ENCODE measurements at places on chromosomes 13 and 19.
A peak's percentile ranks its signal among the peaks of the same experiment; 100 is the strongest.

- no peak for DNase-seq
Observed at GRCh38 chr19:41095703-41096102, 7.5 kb downstream of the CYP2A13 start.

GRCh38 chr19:14072535-14073260, at the start of gene MISP3:
Gene MISP3 (plus strand): TSS chr19:14072786. CDS start chr19:14073310, 524 bp downstream.
- DNase-seq: no peak

- DNase-seq: no peak
Observed at GRCh38 chr19:2653710-2654707, 48.5 kb downstream of the GNG7 start.

GRCh38 chr19:58067240-58067912, 8.3 kb downstream of the ZNF135 start:
- DNase-seq: no peak

DNA sequence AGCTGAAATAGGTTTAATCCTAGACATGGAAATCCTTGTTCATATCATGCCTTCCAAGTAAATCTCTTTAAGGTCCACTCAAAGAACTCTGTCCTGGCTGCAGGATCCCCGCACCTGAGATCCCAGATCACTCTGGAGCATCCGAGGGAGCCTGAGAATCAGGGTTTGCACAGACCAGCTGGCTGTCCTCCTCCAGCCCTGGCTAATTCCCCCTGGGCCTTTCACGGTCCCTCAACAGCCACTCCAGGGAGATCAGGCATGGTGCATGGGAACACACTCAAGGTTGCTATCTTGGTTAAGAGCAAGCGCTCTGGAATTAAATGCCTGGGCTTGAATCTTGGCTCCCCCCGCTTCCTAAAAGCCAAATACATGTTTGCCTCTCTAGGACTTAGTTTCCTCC, 130.8 kb downstream of the IRS2 start:
- DNase-seq: no peak

DNA sequence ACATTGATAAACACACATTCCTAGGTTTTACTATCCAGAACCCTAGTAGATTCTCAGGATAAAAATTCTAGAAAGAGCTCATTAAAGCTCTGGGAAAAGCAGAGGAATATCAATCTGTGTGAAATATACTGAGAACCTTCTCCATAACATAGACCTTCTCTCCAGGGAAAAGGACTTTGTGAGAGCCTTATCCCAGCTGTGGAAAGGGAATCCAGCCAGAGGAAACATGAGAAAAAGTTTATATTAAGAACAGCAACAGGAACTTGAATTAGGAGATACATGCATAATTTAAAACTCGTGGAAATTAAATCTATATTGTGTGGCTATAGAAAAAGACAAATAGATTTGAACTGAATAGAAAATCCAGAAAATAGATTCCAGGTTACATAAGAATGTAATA, 1639.9 kb downstream of the EFNB2 start:
- no peak for DNase-seq

DNA sequence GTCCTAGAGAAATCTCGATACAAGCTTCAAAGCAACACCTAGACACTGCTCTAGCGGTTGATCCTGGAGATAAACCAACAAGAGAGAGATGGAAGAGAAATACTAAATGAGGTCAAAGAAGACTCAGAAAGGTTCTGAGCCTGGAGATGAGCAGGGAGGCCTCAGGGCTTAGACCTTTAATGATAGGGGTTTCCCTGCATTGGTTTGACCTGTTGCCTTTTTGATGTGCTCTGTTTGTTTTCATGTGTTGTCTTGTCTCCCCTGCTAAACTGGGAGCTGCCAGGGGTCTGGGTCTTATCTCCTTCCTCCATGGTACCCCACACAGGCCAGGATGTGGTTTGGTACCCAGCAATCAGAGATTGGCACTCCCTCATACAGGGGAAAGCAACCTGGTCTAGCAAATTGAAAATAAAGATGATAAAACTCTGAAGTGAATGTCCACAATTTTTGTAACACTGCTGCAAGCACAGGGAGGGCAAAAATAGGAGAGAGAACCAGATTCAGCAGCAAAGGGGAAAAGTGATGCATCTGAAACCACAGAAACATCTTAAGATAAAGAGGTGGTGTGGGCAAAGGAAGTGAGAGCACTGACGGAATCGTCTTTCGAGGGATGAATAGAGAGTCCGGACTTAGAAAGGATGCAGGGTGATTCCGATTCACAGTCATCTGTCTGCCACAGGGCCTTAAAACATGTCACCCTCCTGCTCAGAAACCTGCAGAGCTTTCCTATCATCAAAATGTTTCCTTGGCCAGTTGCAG, 3.5 kb downstream of the FFAR2 start:
- no peak for DNase-seq

- DNase-seq: no peak
Observed at GRCh38 chr19:56577719-56578602, 10.7 kb downstream of the ZNF470 start.

GRCh38 chr13:92164822-92165221, 766.4 kb downstream of the GPC5 start:
- DNase-seq: no peak

- no peak for DNase-seq
Observed at GRCh38 chr13:104414181-104414580, 1348.0 kb upstream of the SLC10A2 start.

- DNase-seq: peak; percentile 21
Observed at GRCh38 chr19:47272448-47273312, 2.0 kb upstream of the INAFM1 start.

GRCh38 chr13:113622791-113623490, 35.1 kb downstream of the ATP4B start:
- no peak for DNase-seq

DNA sequence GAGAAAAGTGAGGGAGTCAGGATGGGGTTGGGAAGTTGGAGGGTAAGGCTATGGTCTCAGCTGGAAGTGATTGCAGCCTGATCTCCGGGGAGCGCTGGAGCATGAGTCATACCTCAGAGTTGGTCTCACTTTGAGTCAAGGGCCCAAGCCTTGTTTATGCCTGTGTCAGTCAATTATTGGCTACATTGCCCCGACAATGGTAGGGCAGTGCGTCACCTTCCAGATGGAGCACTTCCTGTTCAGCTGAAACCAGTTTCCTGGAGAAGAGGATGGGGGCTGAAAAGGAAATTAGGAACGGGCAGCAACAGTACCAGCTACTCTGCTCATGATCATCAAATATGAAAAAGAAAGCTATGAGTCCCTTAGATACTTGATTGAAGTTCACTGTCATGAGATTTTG, 60.4 kb downstream of the ADGRE1 start:
- peak; percentile 22 for DNase-seq

- no peak for DNase-seq
Observed at GRCh38 chr13:22936228-22936627, 244.6 kb upstream of the SGCG start.

GRCh38 chr19:15358918-15359317, 20.7 kb downstream of the AKAP8 start:
- no peak for DNase-seq

GRCh38 chr13:82681535-82681934, 1200.7 kb downstream of the SLITRK1 start:
- DNase-seq: no peak

- peak; percentile 98 for DNase-seq
Observed at GRCh38 chr19:11142528-11143171, 12.9 kb downstream of the SPC24 start.

DNA sequence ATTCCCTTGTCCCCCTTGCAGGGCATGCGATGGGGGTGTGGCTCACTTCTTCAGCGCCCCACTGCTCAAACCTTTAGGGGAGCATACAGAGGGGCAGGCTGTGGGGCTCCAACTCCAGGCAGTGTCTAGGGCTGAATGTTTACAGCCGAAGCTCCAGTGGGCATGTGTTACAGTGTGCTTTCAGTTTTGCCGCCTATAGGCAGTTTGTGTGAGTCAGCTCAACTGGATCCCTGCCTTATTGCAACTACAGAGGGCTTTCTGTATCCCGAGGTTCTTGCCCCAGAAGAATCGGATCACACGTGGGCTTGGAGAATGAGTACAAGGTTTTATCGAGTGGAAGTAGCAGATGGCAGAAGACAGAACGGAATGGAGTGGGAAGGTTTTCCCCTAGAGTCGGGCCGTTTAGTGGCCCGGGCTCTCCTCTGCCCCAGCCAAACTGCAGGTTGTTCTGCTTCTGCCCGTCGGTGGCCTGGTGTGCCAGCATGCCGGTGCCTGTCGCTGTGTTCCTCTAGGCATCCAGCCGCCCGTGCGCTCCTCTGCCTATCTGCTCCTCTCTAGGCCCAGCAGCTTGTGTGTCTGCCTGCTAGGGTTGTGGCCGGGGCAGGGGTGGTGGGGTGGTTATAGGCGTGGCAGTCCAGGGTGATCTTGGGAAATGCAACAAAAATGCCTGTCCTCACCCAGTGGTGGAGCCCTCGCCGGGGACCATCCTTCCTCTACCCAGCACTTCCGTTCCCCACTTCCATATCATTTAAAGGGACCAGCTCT, 435.9 kb upstream of the SGCG start:
- no peak for DNase-seq

- peak; percentile 20 for DNase-seq
Observed at GRCh38 chr19:15672580-15673175, at the start of gene CYP4F12. Gene CYP4F12 (plus strand): TSS chr19:15673087. CDS start chr19:15673530, 443 bp downstream.

- DNase-seq: no peak
Observed at GRCh38 chr19:1816530-1817298, 4.6 kb upstream of the ATP8B3 start.

DNA sequence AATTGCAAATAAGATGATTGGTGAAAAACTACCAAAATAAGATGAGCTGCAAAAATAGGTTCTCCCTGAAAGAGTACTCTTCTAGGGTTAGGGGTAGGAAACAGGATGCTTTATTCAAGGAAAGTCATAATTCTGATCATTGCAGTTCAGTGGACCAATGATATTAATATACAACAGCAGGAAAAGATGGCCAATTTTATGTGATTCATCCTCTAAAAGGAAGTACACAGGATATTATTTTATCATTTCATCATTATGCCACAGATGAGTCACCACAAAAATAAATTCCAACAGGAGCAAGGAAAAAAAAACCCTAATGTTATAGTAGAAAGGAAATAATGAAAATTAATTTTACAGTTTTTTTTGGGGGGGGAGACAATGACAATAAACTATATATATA, 205.0 kb downstream of the NALCN start:
- DNase-seq: peak; percentile 38

GRCh38 chr13:35481777-35482176, 5.3 kb upstream of the MAB21L1 start:
- no peak for DNase-seq

GRCh38 chr13:74464670-74465069, 330.5 kb upstream of the KLF12 start:
- DNase-seq: no peak

- peak; percentile 15 for DNase-seq
Observed at GRCh38 chr19:35793381-35794165, 18.2 kb downstream of the ARHGAP33 start.

DNA sequence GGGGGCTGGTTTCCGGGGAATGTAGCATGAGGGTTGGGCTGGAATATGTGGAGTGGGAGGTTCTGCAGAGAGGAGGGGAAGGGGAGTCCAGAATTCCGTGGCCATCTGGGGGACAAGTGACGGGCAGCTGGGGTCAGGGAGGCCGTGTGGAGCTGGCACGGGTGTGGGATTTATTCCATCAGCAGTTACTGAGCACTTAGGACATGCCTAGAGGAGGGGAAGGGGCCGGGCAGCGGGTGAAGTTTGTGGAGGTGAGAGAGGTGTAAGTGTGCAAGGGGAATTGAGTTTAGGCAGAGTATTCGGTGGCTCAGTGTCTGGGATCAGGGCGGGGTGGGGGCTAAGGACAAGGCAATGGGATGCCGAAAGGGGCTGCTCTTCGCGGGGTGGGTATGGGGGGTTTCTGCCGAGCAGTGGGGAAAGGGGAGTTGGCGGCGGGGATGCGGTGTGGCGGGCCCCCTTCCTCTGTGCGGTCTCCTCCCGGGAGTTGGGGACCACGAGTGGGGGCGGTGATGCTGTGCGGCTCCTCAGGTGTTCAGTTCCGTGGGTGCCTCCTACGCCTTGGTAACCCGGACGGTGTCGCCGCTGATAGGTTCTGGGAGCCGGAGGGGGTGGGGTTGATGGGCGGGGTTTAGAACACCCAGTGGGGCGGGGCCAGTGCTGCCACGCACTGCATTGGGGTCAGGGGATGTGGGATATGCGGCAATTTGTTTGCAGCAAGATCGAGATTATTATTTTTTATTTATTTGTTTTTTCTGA, 5.4 kb downstream of the CCDC61 start:
- DNase-seq: no peak

DNA sequence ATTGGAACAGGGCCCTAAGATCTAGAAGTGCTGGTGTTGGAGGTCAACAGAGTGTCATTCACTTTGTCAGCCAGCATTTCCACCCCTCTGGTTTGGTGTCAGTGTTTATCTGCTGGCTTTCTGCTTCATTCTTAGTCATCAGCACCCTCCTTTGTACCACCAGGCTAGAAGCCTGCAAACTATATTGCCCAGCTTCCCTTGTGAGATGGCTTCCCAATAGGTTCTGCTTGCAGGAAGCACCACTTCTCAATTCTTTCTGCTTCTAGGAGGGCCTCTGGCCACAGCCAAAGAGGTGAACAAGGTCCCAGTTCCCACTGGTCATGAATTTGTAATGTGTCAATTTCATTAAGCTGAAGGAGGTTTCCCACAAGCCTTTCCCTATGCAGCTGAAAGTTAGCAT, 36.4 kb upstream of the CALM3 start:
- DNase-seq: no peak

GRCh38 chr13:47929156-47929555, 71.9 kb downstream of the SUCLA2 start:
- no peak for DNase-seq

GRCh38 chr19:55094456-55095259, 19.0 kb downstream of the EPS8L1 start:
- DNase-seq: no peak

DNA sequence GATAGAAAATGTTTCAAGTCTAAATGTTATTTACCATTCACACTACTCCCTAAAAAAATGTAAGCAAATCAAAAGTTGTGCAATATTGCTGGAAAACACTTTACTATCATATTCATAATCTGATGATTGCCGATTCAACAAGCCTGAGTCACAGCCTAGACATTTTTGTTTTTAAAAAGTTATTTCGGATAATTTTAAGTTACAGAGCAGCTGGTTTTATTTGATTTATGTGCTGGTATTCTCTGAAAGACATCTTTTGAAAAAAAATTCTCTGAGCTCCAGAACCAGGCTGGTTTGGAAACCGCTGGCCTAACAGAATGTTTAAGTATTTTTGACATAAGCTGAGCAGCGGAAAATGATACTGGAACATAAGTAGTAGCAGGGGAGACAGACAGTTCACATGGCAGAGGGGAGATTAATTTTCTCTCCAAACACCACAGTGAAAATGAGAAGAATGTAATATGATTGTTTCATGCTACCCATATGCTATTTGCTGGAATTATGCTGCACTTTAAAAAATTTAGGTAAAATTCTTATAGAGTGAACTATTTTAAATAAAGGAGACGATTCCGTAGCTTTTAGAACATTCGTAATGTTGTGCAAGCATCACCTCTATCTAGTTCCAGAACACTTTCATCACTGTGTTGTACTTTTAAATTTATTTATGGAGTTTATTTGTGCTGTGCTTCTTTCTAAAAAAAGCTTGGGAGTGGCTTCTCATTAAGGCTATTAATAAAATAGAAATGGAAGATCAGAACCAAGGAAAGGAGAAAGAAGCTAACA, 36.1 kb downstream of the TBC1D4 start:
- DNase-seq: peak; percentile 53

GRCh38 chr13:49571299-49572240, 13.8 kb downstream of the RCBTB1 start:
- no peak for DNase-seq

GRCh38 chr13:37475966-37476365, 122.6 kb downstream of the POSTN start:
- DNase-seq: peak; percentile 16

- no peak for DNase-seq
Observed at GRCh38 chr19:35908973-35909683, 1.0 kb upstream of the TYROBP start.

GRCh38 chr19:16888629-16889365, at the start of gene F2RL3:
Gene F2RL3 (plus strand): TSS chr19:16888999. CDS start chr19:16889190, 191 bp downstream.
- DNase-seq: peak; percentile 68
